Activated CD8-positive, alpha-beta memory T cell treated with anti-CD3 and anti-CD28 coated beads for 36 hours (primary cell): ENCODE measurements at places on chromosomes 3 and 15. TPM values are rescaled to one million over a fixed set of nuclear protein-coding genes. Genes with fewer than 3 reads are reported as not detected.

AMIGO3 gene
- 0.30 TPM for total RNA-seq

MYH15 gene
- 0.11 TPM for total RNA-seq

FILIP1L gene
- total RNA-seq = 0.36 TPM

CCRL2 gene
- total RNA-seq = 3.6 TPM

UBA3 gene
- 82.1 TPM for total RNA-seq

RARB gene
- total RNA-seq = not detected

PTX3 gene
- total RNA-seq = not detected

SEMA6D gene
- total RNA-seq = not detected

SPINK8 gene
- not detected for total RNA-seq

SUSD5 gene
- not detected for total RNA-seq

ITGB5 gene
- total RNA-seq = 1.3 TPM

FOXL2NB gene
- not detected for total RNA-seq

ARL14 gene
- not detected for total RNA-seq

GRAMD2A gene
- not detected for total RNA-seq

FBXO40 gene
- not detected for total RNA-seq

PPP2R3A gene
- 0.21 TPM for total RNA-seq

SI gene
- not detected for total RNA-seq

DPPA2 gene
- total RNA-seq = not detected

LYSMD4 gene
- 7.0 TPM for total RNA-seq

SCAMP5 gene
- total RNA-seq = 1.7 TPM

ASB14 gene
- not detected for total RNA-seq

BCL2A1 gene
- total RNA-seq = 73.5 TPM

SCN11A gene
- total RNA-seq = 0.08 TPM

ERICH6 gene
- total RNA-seq = not detected

GPR156 gene
- not detected for total RNA-seq

PIERCE2 gene
- total RNA-seq = not detected

MPI gene
- 62.3 TPM for total RNA-seq

SAMMSON gene
- not detected for total RNA-seq

ADAMTS7 gene
- total RNA-seq = 0.23 TPM

CPNE4 gene
- total RNA-seq = not detected

GPR62 gene
- total RNA-seq = not detected

TLR9 gene
- total RNA-seq = 0.50 TPM

RHOV gene
- 0.51 TPM for total RNA-seq

CPN2 gene
- not detected for total RNA-seq

BFSP2 gene
- total RNA-seq = not detected

ATP2B2 gene
- total RNA-seq = not detected

FMN1 gene
- total RNA-seq = 0.04 TPM

LRTM1 gene
- total RNA-seq = not detected

MCF2L2 gene
- total RNA-seq = 3.7 TPM

WNT7A gene
- not detected for total RNA-seq

RSRC1 gene
- total RNA-seq = 38.2 TPM

C3orf33 gene
- 2.0 TPM for total RNA-seq

IMPG2 gene
- 0.06 TPM for total RNA-seq

SHC4 gene
- total RNA-seq = 10.7 TPM

OSTN gene
- not detected for total RNA-seq

HESX1 gene
- total RNA-seq = 0.65 TPM

CFAP100 gene
- not detected for total RNA-seq

CNTN3 gene
- not detected for total RNA-seq

HTR3D gene
- not detected for total RNA-seq

SERINC4 gene
- total RNA-seq = 0.10 TPM

RAB6B gene
- 0.42 TPM for total RNA-seq

SPPL2A gene
- total RNA-seq = 101 TPM

C3orf70 gene
- not detected for total RNA-seq

PLA2G4E gene
- not detected for total RNA-seq

LRRC2 gene
- not detected for total RNA-seq

GOLGA6D gene
- total RNA-seq = not detected

TPRG1 gene
- total RNA-seq = 16.4 TPM

MBD4 gene
- 48.2 TPM for total RNA-seq
